Stimulated activated CD4-positive, alpha-beta T cell treated with anti-CD3 and anti-CD28 coated beads, TNF-alpha, amount 100 ng/mL, for 1 hour (primary cell): ENCODE measurements at places on chromosomes 6 and 20.

DNA sequence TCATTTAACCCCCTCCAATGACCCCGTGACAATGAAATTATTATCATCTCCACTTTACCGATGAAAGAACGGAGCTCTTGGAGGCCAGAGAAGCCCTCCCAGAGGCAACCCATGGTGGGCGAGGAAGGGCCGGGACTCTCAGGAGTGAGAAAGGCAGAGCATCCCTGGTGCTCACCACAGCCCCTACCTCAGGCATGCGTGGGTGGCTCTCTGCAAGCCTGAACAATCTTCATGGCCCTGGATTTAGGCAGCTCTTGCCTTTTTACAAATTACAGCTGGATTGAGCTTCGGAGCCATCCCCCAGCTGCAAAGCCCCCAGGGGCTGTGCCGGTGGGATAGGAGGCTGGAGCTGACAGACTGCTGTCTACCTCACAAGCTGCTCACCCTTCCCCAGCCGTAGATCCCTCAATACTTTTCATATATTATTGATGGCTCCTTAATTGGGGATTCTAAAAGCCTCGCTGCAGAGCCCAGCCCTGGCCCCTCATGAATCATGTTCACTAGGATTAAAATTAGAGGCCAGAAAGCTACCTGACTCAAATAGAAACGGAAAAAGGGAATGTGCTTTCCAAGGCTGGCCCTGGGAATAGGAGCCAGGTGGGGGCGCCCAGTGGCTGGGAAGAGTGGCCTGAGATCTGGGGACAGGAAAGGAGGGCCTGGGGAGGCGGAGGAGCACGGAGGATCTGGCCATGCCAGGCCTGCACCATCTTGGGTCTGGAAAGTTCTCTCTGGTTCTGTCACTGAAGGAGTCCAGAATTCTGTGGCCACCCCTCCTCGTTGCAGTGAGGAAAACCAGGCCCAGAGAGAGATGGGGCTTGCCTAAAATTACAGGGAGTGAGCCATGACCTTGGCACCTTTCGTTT lies 29.1 kb downstream of the CPNE5 start:
- DNase-seq: no peak

- no peak for DNase-seq
These were observed 205.3 kb downstream of the EYA2 start for GRCh38 chr20:47099825-47100441.

- DNase-seq: no peak
These were observed 145.7 kb downstream of the WDR27 start for GRCh38 chr6:169555971-169556617.

DNA sequence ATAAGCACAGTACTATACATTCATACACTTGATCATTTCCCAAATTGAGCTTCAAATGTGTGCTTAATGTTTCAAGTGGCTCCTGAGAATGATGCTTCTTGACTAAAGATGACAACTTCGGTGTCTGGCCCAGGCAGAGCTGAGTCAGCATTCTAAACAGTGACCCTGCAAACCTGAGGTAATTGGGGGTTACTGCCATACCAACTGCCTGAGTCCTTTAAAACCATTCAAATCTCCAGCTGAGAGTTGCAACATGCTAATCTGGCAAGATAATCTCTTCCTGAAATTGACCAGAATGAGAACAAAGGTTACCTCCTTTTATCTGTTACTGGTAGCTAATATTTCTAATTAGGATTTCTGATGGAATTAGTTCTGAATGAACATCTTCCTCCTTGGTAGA lies 8.2 kb downstream of the BACH2 start:
- DNase-seq: no peak

DNA sequence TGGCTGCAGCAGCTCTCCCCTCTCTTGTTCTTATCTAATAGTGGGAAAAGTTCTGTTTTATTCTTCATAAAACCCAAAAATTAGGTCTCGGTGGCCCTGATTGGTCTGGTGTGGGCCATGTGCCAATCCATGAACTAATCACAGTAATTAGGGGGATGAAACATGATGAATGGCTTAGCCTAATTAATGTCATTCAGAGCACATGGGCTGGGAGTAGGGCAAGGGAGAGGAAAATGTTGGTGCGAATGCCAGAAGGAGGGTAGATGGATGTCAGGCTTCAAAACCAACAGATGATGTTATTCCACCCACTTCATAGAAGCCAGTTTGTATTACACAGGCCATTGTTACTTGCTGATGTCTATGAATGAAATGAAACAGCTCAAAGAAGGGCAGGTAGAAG lies 46.5 kb downstream of the PLEKHG1 start:
- DNase-seq: no peak

DNA sequence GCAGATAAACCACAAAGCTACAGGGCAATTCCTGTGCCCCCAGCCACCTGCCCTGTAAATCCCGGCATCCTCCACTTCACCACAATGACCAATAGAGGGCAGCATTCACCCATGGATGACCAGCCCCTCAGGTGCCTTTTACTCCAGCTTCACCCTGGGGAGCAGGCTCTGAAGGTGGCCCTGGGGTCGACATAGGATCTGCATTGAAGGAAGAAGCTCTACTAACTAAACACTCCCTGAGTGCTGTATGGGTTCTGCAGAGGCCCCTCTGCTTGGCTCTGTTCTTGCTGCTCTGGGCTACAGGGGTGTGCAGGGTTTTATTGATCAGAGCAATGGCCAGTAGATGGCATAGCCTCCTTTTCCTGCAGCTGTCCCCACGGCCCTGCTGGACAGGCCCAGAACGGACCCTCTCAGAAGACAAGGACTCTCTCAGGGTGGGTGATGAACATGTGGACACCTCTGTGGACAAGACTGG lies 20.3 kb downstream of the CST4 start:
- DNase-seq: no peak

DNA sequence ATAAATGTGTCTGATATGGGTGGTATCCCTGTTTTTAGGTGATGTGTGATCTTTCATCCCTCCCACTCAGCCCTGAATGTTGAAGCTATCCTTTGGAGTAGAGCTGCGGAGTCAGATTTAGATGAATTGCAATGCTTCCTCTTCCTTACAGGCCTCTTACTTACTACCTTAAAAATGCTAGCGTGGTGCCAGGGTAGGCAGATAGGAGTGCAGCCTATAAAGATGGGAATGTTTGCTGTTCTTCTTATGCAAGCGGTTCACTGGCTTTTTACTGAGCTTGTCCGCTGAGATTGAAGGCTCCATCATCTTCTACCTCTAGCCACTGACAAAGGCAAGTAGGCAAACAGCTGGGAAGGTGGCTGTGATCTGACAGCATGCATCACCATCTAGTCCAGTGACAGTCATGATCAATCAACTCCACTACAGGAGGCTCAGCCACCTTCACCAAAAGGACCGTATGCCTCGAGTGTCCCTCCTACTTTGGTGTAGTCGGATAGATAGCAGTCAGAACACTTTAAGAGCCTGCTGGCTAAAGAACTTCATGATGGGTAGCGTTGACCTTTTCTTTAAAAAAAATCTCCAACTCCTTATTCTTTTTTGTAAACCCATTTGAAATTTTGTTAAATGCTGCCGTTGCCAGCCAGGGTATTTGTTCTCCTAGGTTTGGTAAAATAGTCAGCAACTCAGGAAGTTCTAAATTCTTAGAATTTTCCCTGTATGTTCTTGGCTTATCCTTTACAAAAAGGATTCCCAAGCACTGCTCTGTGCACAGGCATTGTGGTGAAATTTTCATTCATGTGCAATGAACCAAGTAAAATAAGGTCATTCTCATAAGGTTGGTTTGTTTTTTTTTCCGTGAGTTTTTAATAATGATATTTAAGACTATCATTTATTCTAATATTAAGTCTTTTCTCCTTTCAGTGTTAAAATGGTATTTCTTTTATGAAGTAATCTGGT lies 169.6 kb downstream of the MTHFD1L start:
- DNase-seq: no peak

DNA sequence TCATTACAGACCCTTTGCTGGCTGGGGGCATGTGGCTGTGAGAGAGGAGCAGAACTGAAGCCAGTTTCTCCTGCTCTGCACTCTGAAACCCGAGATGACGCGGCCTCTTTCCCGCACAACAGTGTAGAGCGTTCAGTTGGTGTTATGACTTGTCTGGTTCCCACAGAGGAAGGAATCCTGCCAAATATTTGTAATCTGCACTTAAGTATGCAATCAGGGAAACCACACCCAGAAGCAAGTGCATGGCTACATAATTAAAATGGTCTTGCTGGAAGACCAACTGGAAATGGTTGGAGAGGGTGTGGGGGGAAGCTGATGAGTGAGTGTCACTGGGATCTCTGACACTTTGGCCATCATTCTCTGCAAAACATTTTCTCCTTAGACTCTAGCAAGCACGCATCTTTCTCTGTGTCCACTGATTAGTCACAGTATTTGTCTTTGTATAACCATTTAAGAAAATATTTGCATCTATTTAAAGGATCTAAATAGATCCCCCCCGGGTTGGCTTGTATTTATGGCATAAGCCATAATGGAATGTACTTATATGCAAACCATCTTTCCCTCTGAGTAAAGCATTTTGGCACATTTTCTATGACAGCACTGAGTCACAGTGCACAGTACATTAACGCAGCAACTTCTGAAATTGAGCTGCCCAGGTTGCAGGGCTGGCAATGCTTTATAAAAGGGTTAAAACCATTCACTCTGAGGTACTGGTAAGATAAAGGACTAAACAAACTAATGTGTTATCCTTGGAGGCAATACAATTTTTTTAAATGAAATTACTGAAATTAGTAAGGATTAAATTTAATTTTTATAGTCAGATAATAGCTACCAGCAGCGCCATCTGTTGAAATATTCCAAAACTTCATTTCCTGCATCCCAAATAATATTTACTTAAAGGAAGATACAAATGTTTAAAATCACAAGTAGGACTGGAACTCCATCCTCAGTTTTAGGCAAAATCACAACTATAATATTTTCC lies 76.7 kb downstream of the FOXC1 start:
- no peak for DNase-seq

DNA sequence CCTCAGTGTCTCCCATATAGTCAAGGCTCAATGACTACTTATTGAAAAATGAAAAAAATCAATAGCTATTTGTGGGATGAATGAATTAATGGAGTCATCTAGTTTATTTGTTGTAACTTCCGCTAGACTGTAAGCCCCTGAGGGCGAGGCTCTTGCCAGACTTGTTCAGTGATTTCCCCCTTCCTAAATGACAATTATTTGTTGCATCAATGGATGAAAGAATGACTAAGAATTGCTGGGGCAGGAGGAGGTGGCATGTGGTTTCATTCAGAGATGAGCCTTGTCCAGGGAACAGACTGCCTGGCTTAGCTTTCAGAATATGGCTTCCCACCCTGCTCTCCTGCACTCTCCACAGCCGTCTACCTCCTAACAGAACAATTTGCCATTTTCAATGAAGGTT lies 1.1 kb upstream of the PRELID3B start:
- DNase-seq: no peak

DNA sequence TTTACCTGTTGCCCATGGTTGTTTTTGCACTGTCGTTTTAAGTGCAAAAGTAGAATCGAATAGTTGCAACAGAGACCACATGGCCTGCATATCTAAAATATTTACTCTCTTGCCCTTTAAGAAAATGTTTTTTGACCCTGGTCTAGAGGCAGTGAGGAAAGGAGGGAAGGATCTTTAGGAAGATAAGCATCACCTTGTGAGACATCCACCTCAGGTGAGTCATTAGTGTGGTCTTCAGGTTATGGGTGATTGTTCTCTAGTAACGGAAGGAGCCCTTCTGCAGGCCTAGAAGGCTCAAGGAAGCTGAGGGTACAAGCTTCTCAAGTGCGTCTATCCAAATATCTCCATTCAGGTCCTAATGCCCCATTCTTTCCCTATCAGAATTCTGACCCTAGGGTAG lies 6.6 kb upstream of the RAB44 start:
- DNase-seq: no peak

- no peak for DNase-seq
These were observed 70.7 kb upstream of the ARMC2 start for GRCh38 chr6:108777536-108777935.

- DNase-seq: no peak
These were observed 35.6 kb downstream of the ADGRF4 start for GRCh38 chr6:47733879-47734558.

- no peak for DNase-seq
These were observed 68.4 kb downstream of the RREB1 start for GRCh38 chr6:7176208-7176607.

DNA sequence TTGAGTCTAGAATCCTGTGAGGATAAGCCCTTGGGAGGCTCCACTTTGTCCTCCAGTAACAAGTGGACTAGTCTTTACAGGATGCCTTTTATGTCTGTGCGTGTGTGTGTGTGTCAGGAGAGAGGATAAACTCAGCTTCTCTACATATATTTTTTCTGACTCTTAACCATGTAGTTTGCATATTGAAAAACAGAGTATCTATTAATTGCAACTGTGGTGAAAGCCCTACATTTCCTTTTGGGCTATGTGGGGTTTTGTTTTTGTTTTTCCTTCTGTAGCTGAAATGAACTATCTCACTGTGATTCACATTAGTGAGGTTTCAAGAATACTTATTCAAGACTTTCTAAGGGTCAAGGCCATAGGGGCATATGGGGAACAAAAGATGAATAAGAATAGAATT lies 17.7 kb downstream of the TPBG start:
- no peak for DNase-seq

DNA sequence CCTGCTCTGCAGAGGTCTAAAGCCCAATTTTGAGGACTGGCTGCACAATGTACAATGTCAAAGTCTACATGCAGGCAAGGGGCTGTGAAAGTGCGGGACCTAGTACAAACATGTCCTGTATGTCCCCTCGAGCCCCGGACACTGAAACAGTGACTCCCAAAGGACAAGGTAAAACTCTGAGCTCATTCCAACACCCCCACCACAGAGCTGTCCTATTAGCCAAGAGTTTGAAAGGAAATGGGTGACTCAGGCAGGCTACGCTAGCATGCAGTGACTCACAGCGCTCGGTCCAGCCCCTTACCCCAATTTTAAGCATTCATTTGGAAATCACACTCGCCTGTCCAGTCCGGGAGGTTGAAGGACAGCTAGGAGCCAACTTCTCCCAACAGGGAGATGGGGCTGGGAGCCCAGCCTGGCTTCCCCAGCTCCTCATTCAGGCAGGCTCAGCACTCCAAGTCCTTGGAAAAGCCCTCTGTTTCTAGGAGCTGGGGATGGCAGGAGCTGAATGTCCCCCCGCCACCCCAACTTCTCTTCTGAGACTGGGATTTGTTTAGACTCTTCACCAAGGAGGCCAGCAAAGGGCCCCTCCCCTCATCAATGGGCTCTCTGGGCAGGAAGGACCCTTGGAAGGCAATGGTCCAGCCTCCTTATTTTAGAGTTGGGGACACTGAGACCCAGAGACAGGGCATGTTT lies 3.9 kb downstream of the SDC4 start:
- DNase-seq: no peak
